GM23338 (cell line): ENCODE measurements at places on chromosomes 2 and 18. TPM values are rescaled to one million over a fixed set of nuclear protein-coding genes. Genes with fewer than 3 reads are reported as not detected.
A peak's percentile ranks its signal among the peaks of the same experiment; 100 is the strongest.

DNA sequence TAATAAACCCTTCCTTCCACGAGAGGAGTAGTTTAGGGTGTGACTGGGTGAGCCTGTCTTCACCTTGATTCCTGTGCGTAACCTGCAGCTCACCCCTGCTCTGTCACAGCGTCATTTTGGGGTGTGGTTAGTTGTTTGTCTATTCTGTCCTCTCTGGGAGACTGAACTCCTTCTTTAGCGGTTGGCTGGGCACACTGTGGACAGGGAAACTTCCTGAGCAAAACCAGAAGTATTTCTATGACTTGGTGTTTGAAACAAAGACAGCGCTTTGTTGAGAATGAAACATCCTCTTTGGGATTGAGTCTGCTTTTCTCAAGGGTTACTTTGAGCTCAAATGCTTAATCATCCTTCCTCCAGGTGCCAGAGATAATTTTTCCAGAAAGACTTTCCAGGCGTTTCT lies 270.7 kb downstream of the HRH4 start:
- H3K27ac ChIP-seq = no peak overlapping the region
- H3K36me3 ChIP-seq = no peaks in the 10 kb centered on the region
- H3K27me3 ChIP-seq = no peaks in the 10 kb centered on the region
- DNase-seq = no peak
- H3K4me1 ChIP-seq = no peaks in the 10 kb centered on the region

DNA sequence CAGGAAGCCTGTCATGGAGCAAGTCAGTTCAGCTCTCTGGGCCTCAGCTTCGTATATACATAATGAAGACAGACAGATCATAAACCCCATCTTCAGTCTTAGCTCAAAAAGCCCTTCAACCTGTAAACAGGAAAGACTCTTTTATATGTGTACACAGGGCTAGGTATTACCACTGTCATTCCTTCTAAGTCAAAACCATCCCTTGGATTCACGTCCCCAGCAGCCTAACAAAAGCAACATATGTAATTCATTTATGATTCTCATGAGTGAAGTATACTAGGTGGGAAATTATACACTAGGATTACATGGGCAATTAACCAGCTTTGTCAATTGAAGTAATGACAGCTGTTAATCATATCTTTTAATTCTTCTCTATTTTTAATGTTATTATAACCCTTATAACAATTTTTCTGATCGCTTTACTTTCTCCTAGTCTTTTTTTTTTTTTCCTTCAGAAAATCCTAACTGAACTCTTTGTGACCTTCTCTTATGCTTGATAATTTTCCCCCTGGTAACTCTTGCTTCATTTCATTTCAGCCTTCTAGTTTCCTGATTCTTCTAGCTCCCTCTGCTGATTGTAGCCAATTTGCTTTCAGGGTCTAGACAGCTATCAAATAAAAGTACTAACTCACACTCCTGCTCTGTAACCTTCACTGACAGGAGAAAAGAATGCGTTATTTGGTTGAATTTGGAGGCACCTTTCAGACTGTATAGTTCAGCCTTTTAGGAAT lies 99.7 kb downstream of the RBM43 start:
- peak; percentile 28 for DNase-seq
- H3K27me3 ChIP-seq = no peaks in the 10 kb centered on the region
- no peak overlapping the region for H3K4me3 ChIP-seq
- H3K27ac ChIP-seq = no peak overlapping the region
- peaks cover 24% of the 10 kb centered on the region for H3K4me1 ChIP-seq
- H3K36me3 ChIP-seq = no peaks in the 10 kb centered on the region

DNA sequence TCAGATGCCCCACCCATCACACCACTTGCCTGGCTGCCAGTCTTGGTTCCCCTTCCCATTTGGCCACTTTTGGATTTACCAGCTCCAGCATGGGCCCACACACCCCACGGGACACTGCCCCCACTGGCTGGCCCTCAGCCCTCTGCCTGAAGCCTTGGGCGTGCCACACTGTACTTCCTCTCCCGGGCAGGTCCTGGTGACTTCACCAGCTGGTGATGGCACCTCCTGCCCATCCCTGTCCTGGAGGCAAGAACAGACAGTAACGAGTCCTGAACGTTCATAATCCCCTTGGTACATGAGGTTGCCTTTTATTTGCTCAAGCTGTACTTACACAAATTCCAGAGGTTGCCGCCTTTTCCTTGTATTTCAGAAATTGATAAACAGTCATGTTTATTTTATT lies 81.1 kb downstream of the TMEM17 start:
- DNase-seq = no peak
- H3K4me1 ChIP-seq = no peaks in the 10 kb centered on the region
- H3K4me3 ChIP-seq = no peak overlapping the region
- H3K36me3 ChIP-seq = no peaks in the 10 kb centered on the region
- no peak overlapping the region for H3K27ac ChIP-seq

Gene USP37
- total RNA-seq = 18.7 and 21.0 TPM in 2 replicates

Gene VIT
- not detected in 2 replicates for total RNA-seq

Gene NT5DC4
- total RNA-seq = not detected in 2 replicates

Gene GALNT13
- 5.2 and 7.5 TPM in 2 replicates for total RNA-seq
